Activated CD8-positive, alpha-beta memory T cell treated with anti-CD3 and anti-CD28 coated beads for 4 hours (primary cell): ENCODE measurements at places on chromosomes 13 and 19.

- DNase-seq = no peak
Observed at GRCh38 chr13:35354285-35354684, 122.2 kb downstream of the MAB21L1 start.

GRCh38 chr19:33860312-33861090 lies 63.8 kb downstream of the KCTD15 start:
- no peak for DNase-seq

DNA sequence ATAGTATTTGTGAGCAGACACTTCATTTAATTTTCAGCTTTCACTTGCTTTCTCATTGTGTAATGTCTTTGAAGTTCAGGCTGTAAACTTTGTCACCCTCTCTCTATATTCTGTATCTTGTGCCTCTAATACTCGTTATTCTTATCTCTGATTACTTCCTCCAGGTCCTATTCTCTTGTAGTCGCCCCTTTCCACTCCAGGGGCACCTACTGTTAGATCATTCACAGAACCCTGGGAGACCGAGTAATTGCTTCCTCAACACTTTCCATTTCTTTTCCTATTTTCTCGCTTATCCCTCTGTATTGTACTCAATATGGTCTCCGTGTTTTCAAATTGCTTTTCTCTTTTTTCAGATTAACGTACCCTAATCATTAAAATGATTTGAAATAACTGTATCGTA lies 93.9 kb upstream of the TDRD3 start:
- no peak for DNase-seq

GRCh38 chr19:58315580-58315979 lies 10.4 kb downstream of the ERVK3-1 start:
- DNase-seq = no peak

DNA sequence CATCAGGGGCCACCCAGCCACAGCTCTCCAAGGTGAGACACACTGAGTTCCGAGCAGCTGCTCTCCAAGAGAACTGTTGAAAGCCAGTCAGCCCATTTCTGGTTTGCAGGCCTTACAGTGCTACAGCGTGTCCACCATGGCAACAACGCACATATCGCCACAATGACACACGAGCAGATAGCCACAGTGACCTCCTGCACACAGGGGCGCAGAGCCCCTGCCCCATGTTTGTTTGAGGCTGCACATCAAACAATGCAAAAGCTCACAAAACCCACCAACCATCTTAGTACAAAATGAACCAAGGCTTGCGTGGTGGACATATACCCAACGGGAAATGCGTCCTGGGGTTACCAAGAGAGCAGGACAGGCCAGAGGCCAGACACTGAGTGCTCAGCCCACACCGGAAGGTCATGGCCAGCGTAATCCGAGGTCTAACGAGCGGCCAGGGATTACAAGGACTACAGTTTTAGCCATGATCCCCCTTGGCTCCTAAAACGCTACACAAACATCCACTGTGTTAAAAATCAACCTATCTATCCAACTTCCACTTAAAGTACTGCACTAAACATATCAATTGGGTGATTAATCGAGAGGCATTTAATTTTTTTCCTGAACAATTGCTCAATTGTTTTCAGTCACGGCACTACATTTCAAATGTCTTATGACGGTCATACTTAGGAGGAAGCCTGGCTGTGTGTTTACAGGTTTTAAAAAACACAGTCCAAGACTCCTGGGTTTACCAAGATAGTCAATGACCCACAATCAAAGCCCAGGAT lies 56.0 kb downstream of the STK24 start:
- no peak for DNase-seq

DNA sequence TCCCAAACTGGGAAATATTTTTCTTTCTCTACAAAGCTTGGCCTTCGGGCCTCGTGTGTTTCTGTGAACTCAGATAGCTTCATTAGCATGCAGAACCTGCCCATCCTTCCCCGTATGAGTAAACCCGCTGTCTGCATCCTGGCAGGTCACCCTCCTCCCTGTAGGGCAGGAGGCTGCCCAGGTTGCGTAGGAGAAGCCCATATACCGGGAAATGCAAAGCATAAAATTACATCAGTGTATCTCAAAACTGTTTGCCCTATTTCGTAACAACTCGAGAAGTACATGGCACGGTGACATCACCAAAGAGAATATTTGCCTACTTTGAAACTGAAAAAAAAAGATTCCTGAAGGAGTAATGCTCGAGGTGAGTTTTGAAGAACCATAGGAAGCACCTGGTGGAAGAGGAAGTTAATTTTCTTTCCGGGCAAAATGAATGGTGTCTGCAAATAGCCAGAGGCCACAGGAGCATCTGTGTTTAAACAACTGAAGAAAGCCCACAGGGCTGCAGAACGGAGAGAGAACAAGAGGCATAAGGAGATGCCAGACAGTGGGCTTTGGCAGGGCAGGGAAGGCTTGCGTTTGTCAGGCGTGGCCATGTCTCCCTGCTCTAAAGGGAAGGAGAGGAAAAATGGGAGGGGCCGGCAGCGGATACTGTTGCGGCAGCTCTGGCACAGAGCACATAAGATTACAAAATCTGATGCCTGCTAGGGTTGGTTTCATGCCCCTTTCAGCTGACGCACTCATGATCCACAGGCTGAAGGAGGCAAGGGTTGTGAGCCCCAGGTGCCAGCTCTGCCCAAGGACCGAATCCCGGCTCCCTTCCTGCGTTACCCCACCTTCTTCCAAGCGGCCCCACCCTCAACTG lies 81.4 kb downstream of the IRS2 start:
- no peak for DNase-seq

GRCh38 chr19:2790194-2790556 lies 4.9 kb downstream of the THOP1 start:
- DNase-seq = no peak
